ENCODE measurements at places on chromosomes 1 and 21.

DNA sequence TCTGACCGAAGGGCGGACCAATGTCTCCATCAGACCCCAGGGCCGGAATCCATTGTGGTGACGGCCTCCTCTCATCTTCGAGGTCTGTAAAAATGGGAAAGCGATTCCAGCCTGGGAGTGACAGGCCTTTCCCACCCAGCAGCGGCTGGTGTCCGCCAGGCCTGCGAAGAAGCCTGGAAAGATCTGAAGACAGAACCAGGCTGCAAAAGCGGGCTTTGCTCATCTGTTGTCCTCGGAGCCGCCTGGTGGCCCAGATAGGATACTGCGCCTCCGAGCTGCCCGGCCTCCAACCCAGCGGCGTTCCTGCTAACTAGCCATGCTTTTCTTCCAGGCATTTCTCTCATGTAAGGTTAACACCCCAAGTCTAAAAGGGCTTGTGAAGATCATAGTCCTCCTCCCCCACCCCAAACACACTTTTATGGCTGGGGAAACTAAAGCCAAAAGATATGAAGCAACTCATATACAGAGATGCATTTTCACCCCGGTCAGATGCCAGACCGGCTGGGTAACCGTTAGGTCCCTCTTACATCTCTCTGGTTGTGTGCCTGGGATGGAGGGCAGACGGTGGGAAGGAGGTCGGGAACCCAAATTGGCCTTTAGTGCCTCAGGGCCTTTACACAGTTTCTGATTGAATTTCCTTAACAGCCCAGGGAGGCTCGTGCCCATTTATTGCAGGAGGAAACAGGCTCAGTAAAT lies 1.9 kb upstream of the DHRS3 start:
- DNase-seq: peak; percentile 93

- no peak for DNase-seq
Observed at GRCh38 chr1:5370311-5370710, 621.9 kb downstream of the NPHP4 start.

DNA sequence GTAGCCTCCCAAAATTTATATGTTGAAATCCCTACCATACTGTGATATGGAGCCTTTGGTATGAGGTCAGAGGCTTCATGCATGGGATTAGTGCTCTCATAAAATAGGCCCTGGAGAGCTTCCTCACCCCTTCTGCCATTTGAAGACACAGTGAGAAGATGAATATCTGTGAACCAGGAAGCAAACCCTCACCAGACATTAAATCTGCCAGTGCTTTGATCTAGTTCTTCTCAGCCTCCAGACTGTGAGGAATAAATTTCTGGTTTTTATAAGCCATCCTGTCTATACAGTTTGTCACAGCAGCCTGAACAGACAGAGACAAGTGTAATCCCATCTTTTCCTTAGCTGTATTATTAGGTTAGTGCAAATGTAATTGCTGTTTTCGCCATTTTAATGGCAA lies 88.4 kb downstream of the OLFML2B start:
- DNase-seq: no peak

DNA sequence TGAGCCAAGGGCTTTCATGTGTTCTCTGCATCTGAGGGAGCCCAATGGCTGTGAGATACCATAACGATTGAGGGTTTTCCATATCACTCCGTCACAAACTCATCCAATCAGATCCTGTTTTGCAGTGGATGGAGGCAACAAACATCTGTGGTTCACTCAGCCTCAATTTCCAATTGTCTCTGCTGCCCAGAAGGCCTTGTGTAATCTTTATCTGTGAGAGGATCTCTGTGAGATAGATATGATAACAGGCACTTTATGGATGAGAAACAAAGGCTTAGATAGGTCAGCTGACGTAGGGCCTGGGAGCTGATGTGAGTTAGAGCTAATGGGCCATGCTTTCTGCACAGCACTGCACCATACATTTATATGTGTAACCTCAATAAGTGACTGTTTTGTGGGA lies 3.3 kb upstream of the MTARC1 start:
- no peak for DNase-seq

DNA sequence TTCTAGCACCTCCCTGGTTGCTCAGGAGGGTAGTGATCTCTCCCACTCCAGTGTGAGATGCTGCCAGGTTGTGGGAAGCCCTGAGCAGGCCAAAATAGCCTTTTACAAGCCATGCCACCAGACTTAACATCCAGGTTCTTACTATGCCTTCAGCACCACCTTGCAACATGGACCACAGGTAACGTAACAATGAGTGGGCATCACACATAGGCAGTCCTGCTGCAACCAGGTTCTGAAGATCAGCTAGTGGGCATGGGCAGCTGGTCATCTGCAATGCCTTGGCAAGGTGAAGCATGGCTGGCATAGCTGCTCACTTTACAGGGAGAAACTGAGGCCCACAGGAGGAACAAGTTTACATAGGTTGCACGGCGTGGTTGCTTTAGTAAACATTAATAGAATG lies 40.7 kb downstream of the DHCR24 start:
- no peak for DNase-seq

DNA sequence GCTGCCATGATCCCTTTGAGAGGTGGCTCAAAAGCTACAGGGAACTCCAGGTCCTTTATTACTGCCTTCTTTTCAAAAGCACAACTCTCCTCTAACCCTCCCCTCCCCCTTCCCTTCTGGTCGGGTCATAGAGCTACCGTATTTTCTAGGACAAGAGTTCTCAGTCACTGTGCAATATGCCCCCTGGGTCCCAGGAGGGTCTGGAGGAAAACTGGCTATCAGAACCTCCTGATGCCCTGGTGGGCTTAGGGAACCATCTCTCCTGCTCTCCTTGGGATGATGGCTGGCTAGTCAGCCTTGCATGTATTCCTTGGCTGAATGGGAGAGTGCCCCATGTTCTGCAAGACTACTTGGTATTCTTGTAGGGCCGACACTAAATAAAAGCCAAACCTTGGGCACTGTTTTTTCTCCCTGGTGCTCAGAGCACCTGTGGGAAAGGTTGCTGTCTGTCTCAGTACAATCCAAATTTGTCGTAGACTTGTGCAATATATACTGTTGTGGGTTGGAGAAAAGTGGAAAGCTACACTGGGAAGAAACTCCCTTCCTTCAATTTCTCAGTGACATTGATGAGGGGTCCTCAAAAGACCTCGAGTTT lies 3.1 kb downstream of the BTG2 start:
- no peak for DNase-seq

- no peak for DNase-seq
Observed at GRCh38 chr1:164565357-164565756, 6.4 kb downstream of the PBX1 start.

GRCh38 chr1:94790670-94791069 lies 29.5 kb upstream of the SLC44A3 start:
- no peak for DNase-seq

GRCh38 chr1:107862064-107862463 lies 102.9 kb downstream of the VAV3 start:
- DNase-seq: no peak

DNA sequence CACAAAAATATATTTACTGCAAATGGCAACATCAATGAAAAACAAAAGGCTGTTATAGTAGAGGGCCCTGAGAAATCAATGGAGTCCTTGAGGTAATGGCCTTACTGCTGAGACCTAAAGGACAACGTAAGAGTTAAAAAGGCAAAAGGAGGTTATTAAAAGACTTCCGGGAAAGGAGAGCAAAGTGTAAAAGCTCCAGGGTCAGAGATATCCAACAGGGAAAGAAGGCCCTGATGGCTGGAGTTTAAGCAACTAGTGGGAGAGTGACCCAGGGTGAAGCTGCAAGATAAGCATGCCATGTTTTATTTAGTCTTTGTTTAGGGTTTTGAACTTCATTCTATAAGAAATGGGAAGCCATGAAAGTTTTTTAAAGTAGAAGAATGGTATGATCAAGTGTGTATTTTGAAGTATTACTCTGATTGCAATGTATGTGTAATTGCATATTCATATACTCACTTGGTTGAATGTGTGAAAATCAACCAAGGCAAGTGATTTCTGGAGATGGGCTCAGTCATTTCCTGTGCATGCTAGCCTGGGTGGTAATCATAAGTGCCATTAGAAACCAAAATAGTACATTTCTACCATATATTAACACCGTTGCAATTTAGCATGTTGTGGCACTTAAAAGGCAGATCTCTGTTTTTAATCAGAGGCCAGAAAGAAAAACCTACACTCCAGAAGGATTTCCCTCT lies 5.3 kb upstream of the DPYD start:
- DNase-seq: no peak

Data from femur (tissue), 1 donor.